Effector CD8-positive, alpha-beta T cell (primary cell): ENCODE measurements at places on chromosomes 16 and 17.
A peak's percentile ranks its signal among the peaks of the same experiment; 100 is the strongest.

DNA sequence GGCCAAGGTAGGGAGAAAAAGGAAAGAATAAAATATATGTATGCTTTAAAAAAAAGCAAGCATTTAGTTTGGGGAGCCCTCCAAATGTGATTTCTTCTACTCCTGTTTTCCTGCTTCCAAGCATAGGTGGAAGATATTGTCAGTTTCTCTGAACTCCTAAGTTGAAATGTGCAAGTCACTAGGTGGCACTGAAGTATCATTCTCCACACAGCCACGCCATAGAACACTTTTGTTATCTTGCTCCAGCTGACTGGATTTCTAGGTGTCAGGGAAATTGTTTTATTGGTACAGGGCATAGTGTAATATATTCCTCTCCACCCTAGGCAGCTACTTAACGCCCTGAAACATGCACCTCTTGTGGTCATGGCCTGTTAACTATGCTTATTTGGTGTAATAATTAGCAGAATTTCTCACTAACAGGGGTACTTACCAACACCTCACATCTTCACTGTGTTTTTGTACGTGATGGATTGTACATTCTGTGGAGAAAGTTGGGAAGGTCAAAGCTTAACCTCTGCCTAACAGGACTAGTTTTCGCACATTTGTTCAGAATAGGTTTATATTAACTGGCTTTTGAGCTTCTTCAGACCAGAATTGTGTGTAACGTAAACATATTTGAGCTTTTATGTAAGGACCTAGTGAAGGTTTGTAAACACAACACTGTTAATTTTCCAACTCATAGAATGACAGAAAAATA is 69.3 kb downstream of the FTO start:
- DNase-seq, result no peak

GRCh38 chr16:47492428-47493377 is 31.6 kb downstream of the PHKB start:
- DNase-seq, result no peak

DNA sequence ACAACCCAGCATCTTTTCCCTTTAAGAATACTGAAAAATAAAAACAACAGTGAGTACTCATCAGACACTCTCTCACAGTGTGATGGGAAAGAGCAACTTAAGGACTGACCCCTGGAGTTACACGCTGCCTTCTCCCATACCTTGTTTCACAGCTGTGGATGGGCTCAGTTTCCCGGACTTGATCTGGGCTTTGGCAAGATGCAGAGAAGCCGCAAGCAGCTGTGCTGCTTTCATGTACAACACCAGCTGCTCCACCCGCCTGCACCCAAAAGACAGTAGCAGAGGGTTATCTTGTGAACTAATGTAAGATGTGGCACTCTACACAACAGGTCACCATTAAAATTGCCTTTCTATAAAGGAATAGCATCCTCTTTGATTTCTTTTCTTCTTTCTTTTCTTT is 32.7 kb upstream of the ALDH3A1 start:
- DNase-seq, result no peak

DNA sequence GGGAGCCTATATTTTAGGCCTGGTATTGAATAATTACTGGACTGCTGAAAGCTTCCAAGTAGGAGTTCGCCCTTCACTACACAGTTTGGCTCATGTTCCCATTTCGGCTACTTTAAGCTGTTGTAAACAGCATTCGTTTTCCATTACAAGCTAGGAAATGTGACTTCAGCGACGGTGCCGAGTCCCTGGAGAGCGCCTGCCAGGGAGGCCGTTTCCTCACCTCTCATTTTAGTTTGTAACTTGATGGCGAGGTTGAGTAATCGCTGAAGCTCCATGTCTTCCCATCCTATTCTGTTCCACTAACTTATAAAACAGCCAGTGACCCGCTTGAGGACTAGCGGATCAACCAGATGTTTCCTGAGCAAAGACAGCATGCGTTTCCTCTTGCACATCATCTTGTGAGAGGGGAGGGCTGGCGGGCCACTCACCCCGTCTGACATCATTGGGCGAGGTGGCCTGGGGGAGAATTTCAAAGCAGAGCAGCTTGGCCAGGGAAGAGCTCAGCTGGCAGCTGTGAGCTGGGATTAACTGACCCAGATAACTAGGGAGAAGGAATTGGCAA is 32.9 kb downstream of the PCTP start:
- no peak for DNase-seq

GRCh38 chr16:57892041-57892440 is 78.9 kb downstream of the CNGB1 start:
- DNase-seq, result no peak

DNA sequence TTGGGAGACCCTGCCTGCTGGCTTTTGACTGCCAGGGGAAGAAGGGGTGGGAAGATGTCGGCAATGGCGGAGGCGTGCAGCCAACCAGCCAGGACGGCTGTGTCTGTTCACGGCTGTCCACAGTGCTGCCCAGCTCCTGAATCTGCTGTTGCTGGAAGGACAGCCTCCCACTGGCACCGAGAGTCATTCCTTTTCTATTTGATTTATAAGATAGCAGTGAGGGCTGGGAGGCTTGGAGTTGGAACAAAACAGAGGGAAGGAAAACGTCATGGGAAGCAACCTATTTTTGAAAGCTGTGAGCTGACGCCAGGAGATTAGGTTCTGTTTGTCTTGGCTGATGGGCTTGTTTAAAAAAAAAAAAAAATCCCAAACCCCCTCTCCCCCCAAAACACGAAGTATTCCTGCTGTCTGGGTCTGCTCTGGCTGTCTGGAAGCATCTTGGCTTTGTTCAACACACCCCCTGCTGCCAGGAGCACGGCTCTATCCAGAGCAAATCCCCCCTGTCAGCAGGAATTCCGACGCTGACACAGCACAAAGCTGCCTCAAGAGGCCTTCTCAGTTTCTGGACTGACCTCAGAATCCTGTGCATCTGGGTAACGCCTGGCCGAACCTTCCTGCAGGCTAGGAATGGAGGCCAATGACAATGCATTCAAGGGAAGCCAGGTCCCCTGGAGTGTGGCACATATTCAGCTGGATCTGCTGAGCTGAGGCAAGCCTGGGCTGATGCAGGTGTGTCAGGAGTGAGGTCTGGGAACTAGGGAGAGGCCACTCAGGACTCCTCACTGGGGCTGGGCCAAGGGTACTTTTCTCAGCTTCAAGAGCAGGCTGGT is 41.0 kb upstream of the SREBF1 start:
- no peak for DNase-seq

DNA sequence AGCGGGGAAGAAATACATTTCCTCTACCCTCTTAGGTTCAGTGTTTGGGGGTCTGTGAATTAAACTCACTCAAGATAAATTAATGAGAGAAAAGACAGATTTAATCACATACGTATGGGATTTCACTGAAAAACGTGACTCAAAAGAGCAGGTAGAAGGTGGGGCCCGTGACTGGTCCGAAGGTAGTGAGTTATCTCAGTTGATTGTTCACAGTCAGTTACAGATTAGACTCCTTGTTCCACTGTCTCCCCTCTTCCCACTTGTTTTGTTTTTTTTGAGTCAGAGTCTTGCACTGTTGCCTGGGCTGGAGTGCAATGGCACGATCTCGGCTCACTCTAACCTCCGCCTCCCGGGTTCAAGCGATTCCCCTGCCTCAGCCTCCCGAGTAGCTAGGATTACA is 301.2 kb downstream of the SEC14L1 start:
- no peak for DNase-seq

DNA sequence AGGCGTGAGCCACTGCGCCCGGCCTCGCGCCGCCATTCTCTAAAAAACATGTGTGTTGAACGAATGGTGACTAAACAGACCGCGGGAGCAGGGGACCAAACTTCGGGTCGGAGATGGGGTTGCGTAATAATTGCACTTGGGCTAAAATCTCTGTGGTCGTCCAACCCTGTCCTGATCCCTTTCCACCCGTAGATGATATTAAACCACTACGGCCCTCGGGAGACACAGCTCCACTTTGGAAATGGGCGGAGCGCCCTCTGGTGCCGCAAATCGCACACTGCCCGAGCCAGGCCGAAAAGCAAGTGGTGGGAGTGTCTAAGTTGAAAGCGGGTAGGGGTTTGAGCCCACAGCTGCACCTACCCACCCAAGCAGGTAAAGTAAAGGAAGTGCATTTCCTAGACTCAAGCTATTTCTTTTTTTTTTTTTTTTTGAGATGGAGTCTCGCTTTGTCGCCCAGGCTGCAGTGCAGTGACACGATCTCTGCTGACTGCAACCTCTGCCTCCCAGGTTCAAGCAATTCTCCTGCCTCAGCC is 17.0 kb downstream of the CAVIN1 start:
- DNase-seq, result peak; percentile 76

GRCh38 chr17:55433029-55433628 is 11.5 kb upstream of the MMD start:
- no peak for DNase-seq

DNA sequence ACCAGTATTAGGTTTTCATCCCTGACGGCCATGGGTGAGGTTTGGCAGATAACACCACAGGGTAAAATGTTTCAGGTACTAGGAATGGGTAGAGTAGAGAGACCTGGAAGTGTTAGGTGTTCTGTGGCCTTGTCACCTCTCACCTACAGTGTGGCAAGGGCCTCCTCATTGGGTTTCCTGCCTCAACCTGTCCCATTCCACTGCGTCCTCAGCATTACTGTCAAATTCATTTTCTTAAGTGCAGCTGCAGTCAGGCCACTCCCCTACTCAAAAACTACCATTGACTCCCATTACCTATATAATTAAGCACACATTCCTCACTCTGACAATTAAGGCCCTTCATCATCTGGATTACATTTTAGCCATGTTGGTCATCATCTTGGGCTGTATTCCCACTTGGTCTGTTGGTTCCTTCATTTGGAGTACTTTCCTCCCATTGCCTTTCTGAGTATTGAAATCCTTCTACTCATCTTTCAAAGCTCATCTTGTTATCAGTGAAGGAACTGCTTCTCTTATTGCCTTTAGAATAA is 64.5 kb downstream of the NUP88 start:
- no peak for DNase-seq

GRCh38 chr17:35998018-35998545 is 3.3 kb downstream of the CCL15 start:
- no peak for DNase-seq

DNA sequence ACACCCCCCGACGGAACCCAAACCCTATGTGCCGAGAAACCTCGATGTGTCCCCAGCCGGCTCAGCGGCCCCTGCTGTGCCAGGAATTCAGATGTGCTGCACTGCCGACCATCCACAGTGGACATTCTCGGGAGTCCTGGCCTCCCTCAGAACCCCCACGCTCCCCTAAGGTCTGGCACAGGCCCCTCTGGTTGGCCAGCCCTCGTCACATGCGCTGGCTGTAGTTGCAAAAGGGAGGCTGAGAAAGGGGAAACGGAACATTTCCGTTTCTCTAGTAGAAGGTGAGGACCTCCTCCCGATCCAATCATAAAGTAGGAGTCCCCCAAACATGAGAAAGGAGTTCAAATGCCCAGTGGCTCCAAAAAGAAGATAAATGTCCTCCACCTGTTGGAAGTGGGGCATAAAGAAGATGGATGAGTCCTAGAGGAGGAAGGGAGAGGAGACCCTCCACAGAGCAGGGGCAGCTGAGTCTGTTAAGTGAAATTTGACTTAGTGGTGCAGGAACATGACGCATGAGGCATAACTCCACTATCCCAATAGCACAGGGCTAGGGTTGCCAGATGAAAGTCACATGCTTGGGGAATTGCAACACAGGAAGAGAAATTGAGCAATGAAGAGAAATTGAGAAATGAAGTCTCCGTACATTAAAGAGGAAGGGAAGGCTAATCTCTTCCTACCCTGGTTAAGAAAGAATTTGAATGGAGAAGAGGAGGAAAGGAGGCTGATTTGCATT is 49.3 kb upstream of the WSB1 start:
- no peak for DNase-seq
